ENCODE measurements at places on chromosomes 12 and 14.

- DNase-seq: no peak
Measured at GRCh38 chr12:66589095-66589494, 89.8 kb downstream of the GRIP1 start.

DNA sequence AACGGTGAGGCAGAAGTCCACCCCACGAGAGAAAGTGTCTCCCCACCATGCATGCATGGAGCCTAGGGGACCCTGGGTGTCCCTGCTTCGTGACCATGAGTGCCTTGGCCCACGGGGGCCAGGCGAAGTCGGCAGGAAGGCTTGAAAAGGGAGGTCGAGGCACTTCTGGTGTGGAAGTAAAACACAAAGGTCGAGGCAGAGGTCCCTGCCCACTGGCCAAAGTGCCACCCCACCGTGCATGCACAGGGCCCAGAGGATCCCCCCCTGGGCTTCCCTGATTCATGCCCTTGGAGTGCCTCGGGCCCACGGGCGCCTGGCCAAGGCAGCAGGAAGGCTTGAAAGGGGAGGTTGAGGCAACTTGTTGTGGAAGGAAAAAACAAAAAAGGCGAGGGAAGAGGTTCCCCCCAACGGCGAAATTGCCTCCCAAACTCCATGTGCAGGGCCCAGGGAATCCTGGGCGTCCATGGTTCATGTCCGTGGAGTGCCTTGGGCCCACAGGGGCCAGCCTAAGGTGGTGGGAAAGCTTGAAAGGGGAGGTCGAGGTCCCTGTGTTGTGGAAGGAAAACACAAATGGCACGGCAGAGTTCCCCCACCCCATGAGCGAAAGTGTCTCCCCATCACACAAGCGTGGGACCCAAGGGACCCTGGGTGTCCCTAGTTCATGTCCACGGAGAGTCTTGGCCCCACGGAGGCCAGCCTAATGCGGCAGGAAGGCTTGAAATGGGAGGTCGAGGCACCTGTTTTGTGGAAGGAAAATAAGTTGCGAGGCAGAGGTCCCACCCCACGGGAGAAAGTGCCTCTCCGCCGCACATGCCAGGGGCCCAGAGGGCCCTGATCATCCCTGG is 372.1 kb downstream of the ALG10 start:
- no peak for DNase-seq

GRCh38 chr12:6465467-6466183 is 4.9 kb downstream of the VAMP1 start:
- no peak for DNase-seq

DNA sequence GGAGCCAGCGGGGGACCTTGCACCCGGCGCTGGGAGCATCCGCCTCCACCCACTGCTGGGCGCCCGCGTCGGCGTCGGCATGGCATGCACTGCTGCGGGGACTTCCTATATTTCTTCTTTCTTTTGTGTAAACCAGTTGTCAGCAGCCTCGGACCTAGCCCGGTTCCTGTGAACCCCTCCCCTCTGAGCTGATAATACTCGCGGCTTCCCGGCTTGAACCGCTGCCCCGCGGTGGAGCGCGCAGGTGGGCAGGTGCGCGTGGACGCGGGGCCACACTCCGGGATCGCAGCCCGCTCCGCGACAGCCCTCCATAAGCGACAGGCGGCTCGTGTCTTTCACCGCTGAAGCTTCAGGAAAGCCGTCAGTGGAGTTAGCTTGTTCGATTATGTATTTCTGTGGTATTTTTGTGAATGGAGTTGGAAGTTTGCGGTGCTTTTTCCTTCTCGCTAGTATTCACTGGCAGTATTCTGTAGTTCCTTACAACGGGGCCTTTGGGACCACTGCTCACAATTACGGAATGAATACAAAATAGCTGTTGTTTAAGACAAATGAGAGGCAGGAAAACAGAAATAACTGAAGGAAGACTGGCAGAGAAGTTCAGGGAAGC is 870 bp downstream of the BMAL2 start:
- no peak for DNase-seq

DNA sequence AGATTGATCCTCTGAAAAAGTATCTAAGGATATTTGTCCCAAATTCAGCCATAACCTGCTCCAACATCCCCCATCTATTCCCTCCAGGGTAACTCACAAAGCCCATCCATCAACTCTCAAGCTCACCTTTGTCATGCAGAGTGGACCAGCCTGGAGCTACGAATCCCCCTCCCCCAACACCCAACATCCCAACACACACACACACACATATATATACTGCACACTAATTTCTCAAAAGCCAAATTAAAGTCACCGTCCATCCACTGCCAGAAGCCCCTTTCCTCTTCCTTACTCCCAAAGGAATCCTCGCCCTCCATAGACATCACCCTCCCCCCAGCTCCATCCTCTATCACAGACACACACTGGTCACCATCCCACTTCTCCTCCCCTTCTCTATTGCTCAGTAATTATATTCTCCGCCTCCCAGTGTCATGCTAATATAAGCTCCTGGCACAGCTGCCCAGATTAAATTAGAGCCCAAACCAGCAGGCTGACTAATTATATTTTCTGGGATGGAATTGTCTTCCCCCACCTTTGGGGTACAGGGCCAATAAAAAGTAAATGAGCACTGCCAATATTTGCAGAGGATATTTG is 13.5 kb upstream of the TESPA1 start:
- no peak for DNase-seq
